ENCODE measurements at places on chromosomes 1 and 21.

GRCh38 chr1:19329188-19329587 is 17.1 kb downstream of the SLC66A1 start:
- DNase-seq, result no peak

- DNase-seq, result no peak
These were observed 2.7 kb upstream of the NTNG1 start for GRCh38 chr1:107138166-107138565.

DNA sequence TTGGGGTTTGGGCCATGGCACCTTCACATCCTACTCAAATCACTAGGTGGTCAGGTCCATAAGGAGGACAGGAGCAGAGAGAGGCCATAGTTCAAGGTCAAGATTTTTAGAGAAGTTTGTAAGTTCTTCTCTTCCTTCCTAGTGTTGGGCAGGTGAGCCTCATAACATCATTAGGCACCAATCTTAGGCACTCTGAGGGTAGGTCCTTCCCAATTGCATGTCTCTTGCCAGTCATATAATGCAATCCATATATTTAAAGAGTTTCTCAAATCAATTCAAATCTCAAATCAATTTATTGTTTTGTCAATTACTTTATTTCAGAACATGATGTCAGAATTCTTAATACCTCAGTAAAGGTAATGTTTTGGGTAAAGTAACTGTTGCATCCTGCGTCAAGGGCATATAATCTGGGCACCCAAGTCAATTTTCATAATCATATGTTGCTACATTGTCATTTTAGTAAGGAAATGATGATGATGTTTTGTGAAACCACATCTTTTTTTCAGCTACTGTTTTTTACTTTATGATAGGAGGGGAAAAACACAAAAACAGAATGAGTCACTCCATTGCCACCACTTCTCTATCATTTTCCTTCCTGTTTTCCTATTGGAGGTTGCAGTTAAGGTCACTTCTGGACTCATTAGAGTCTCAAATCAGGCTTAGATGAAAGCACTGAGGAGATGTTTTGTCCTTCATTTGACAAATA is 122.7 kb downstream of the UCHL5 start:
- DNase-seq, result peak; percentile 85

DNA sequence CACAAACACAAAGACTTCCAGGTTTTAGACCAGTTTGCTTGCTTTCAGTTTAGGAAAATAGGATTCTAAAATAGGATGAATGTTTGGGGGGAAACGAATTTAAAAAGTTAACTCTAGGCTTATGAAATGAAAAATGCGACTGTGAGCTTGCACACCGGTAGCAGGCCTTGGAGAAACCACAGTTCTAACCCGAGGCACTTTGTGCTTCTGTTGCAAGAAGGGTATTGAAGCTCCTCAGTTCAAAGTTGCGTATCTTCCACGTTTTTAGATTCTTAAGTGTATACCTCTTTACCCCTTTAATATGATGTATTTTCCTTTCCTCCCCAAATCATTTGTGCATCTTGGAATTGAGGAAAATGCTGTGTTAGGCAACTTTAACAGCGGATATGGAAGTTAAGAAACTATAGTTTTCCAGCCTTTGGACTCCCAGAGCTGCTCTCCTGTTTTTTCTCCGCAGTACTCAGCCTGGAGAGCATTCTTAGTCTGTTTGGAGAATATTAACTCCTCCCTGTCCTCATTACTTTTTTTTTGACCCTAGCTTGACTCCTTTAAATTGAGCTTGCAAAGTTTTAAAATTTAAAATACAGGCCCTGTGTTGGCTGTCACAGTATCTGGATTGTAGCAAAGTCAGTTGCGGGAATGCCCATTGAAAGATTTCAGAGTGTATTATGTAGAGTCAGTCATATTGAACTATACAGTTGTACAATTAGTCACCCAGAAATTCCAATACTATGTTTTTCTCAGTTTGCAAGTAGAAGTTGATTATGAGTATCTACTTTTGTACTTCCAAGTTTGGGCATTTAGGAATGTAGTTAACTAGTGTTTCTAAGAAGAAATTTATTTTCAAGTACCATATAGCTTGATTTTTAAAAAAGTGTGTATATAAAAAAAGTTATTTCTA is 2.6 kb downstream of the MRPS6 start:
- DNase-seq, result no peak

Measured in T-helper 2 cell (primary cell).